Mammary epithelial cell (primary cell): ENCODE measurements at places on chromosomes 16 and 17. TPM values are rescaled to one million over a fixed set of nuclear protein-coding genes. Genes with fewer than 3 reads are reported as not detected.

INCA1 gene
- 0.27 TPM for polyA plus RNA-seq

- DNase-seq, result no peak
These were observed 396.8 kb downstream of the NPIPA8 start for GRCh38 chr16:17939723-17940122.

- no peak for DNase-seq
These were observed 54.6 kb upstream of the TNRC6A start for GRCh38 chr16:24674877-24675276.

DNA sequence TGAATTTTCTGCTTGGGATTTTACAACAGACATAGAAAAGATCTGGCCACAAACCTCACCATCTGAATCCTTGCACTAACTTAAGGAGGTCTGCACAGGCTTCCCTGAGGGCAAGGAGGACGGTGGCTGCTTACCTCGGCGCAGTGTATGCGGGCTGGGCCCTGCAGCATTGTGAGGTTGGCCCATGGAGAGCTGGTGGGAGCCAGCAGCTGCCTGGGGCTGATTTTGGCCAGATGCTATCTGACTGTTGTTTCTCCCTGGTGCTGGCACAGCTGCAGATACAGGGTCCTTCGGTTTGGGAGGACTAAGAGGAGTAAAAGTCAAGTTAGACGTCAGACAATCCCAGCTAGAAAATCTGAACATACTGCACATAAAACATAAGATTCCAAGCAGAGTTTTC, 79.8 kb downstream of the ARHGAP17 start:
- no peak for DNase-seq

DNA sequence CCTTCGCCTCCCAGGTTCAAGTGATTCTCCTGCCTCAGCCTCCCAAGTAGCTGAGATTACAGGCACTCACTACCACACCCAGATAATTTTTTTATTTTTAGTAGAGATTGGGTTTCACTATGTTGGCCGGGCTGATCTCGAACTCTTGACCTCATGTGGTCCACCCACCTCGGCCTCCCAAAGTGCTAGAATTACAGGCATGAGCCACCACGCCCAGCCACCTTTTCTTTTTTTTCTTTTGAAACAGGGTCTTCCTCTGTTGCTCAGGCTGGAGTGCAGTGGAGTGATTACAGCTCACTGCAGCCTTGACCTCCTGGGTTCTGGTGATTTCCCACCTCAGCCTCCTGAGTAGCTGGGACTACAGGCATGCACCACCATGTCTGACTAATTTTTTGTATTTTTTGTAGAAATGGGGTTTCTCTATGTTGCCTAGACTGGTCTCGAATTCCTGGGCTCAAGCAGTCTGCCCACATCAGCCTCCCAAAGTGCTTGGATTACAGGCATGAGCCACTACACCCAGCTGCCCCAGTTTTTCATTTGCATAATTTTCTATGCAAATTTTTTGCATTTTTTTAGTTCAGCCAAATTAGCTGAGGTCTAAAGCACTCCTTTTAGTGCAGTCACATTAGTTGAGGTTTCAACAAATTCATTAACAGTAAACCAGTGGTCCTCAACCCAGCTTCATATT, 11.3 kb downstream of the WWP2 start:
- no peak for DNase-seq

DNA sequence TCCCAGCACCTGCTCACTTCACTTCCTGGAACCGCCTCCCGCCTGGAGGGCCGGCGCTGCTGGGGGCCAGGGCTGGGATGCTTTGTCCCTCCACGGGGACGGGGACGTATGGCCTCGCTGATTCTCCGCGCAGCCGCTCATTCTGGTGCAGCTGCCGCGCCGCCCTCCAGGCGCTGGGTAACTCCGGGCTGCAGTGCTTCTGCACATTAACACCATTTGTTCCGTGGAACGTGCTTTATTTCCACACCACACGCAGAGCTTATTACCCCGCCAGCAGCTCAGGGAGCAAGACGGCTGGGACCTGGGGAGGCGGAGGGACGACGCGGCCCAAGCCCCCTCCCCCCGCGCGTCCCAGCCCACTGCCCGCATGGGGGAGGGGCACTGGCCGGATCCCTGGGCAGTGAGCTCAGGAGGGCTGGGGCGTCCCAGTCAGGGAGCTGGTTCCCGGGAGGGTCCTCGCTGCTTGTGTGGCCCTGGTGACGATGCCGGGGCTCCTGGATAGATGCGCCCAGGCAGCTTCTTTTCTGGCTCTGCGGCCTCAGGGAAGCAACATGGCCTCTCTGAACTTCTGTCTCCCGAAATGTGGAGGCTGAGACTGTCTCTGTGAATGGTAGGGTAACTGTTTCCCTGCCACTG, 45.4 kb upstream of the ACSF3 start:
- no peak for DNase-seq

TEX14 gene
- 0.03 TPM for polyA plus RNA-seq

- DNase-seq, result no peak
These were observed 972 bp upstream of the ADCY9 start for GRCh38 chr16:4117250-4117578.

DNA sequence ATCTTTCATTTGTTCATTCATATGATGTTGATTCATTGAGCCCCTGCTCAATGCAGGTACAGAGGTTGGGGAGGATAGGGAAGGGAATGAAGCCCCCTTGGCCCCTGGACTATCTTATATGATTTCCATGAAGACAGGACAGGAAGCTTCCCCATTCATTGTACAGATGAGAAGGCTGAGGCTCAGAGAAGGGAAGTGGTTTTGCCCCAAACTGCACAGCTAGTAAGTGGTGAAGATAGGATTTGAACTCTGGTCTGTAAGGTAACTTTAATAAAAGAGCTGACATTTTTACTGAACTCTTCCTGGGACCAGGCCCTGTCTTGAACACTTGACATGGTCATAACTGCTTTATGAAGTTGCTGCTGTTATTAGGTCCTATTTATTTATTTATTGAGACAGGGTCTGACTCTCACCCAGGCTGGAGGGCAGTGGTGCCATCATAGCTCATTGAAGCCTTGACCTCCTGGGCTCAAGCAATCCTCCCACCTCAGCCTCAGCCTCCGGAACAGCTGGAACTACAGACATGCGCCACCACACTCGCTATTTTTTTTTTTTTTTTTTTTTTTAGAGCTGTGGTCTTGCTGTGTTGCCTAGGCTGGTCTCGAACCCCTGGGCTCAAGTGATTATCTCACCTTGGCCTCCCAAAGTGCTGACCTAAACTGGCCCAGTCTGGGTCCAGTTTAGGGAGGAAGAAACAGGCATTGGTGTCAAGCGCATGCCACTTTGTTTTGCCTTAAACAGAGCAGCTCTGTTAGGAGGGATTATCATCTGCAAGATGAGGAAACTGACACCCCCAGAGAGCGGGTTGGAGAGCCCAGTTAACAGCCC, 5.0 kb downstream of the CTF1 start:
- no peak for DNase-seq

SPATA32 gene
- not detected for polyA plus RNA-seq

DNA sequence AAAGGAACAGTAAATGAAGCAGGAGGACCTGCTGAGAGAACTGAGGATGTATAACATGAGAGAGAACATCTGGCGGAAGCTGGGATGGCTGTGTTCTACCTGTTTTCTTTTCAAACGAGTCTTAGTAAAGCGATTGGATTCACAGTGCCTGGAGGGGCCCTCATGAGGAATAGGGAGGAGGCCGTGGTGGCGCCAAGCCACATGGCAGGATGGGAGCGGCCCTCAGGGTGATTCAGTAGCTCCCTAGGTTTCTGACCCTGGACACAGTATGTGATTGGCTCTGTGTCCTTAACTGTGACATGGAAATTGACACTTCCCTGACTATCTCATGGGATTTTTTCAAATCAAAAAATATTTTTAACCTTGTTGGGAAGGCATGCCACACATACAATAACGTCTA, 32.1 kb downstream of the USP43 start:
- peak; percentile 56 for DNase-seq

GRCh38 chr17:73743518-73744201, 99.4 kb upstream of the SDK2 start:
- no peak for DNase-seq

GRCh38 chr17:43219746-43220380, 8.2 kb downstream of the TMEM106A start:
- no peak for DNase-seq

- no peak for DNase-seq
These were observed 25.0 kb downstream of the NXN start for GRCh38 chr17:954431-955164.

IRX3 gene
- 2.6 TPM for polyA plus RNA-seq

DNA sequence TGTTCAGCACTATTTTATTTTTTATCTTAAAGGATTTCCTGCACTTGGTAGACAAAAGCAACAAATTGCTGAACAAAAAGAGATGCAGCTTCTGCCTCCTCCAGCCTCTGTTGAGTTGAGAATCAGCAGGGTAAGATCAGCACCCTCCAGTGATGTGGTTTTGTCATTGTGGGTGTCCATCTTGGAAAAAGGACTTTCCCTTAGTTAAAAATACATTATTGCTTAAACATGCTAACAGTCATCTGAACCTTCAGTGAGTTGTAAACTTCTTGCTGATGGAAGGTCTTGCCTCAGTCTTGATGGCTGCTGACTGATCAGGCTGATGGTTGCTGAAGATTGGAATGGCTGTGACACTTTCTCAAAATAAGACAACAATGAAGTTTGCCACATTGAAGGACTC, 101.2 kb downstream of the PHKB start:
- DNase-seq, result no peak

DNA sequence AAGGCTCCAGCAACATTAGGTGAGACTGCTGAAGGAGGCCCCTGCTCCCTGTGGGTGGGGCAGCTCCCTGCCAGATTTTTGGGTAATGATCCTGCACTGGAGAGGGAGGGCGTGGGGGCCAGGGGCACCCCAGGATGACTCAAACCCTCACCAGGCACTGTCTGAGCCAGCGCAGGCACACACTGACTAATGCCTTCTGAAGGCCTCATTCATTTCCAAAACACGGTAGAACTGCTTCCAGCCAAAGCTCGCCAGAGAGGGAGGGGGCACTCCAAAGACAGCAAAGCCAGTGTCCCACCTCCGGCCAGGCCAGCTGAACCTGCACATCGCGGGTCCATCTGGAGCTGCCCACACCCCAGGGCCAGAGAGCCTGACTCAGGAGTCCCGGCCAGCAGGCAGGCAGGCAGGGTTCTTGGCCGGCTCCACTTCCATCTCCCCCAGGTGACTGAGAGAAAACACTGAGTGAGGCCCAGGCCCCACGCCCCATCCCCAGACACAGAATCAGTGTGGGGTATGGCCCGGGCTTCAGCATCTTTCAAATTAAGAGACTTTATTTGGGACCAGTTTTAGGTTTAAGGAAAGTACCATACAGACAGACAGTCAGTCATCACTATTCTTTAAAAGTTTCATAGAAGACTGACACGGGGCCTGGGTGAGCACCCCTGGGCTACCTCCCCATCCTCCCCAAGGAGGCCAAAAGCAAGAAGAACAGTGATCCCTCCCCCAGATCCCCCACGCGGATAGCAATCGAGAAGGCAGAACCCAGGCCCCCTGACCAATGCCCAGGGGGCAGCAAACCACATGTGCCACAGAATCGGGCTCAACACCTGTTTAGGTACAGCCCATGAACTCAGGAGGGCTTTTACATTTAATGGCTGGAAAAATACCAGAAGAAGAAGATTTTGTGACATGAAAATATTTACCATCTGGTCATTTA, 2.3 kb downstream of the PIEZO1 start:
- DNase-seq, result peak; percentile 94

TSPAN10 gene
- 1.1 TPM for polyA plus RNA-seq

SLFN14 gene
- polyA plus RNA-seq, result not detected

GRCh38 chr16:24124291-24124690, 131.8 kb upstream of the CACNG3 start:
- DNase-seq, result no peak

DNA sequence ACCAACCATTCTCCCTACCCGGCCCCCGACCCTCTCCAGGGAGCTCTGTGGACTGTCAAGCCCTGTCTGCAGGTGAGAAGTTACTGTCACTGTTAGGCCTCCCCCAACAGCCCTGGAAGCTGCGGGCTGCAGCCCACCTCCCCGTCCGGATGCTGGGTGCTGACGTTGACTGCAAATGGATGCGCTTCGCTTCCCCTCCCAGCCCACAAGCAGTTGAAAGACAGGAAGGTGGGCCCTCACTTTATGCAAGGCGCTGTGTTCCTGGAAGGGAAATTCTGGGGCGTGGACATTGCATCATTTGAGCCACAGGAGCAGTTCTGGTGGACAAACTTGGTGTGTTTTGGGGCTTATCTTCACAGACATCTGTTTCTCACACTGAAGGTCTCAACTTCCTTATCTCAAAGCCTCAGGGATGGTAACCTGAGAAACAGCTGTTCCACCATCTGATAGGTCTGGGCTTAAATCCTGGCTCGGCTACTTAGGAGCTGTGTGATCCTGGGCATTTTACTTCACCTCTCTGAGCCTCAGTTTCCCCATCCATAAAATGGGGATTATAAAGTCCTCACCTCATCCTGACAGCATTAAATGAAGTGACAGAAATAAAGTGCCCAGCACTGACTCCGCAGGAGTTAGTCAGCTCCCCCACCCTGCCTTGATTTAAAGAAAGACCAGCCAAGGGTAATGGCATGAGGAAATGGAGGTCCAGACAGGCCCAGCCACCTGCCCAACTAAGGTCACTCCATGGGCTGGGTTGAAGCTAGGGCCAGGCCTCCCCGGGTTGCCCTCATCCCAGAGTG, 4.6 kb upstream of the DRC7 start:
- DNase-seq, result no peak

DNA sequence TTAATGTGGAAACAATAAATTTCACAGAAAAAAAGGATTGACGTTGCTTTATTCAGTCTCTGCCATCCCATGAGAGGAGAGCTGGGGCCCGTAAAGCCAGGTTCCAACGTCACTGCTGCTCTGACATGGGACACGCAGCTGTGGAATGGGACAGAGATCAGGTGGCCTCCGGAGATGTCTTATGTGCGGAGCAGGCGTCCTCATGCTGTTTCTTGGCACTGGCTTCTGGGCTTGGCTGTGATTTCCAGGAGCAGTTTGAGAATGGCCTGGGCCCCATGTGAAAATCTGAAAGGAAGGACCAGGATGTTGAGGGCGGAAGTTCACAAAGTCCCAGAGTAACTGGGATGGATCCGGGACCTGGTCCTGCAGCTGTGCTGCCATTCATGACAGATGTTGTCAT, 32.4 kb downstream of the NDEL1 start:
- DNase-seq, result no peak

ABCC3 gene
- polyA plus RNA-seq, result 49.6 TPM

GRCh38 chr16:66717112-66717675, 20.7 kb upstream of the CMTM4 start:
- DNase-seq, result no peak

DNA sequence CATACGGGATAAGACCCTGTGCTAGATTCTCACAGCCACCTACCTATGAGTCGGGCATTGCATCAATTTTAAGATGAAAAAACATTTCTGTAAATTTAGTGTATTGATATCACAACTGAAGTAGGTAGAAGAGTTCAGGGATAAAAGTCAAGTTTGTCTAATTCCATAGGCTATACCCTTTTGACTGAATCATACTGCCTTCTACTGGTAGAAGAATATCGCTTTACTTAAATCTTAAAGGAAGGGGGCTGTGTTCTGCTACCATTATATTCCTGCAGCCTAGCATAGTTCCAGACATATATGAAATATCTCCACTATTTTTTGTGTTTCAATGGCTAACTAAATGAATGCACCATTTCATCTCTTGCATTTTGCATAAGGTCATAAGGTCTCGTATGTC, 1128.6 kb downstream of the CDH8 start:
- DNase-seq, result no peak

- no peak for DNase-seq
These were observed 27.6 kb downstream of the PLCG2 start for GRCh38 chr16:81806696-81807095.
